ENCODE measurements at places on chromosomes 1 and 21. TPM values are rescaled to one million over a fixed set of nuclear protein-coding genes. Genes with fewer than 3 reads are reported as not detected.

TNFAIP8L2 gene
- 18.5 TPM for total RNA-seq

PRR9 gene
- not detected for total RNA-seq

GPR89B gene
- 25.4 TPM for total RNA-seq

HTR1D gene
- not detected for total RNA-seq

OR14A2 gene
- total RNA-seq, result not detected

KRTAP13-2 gene
- not detected for total RNA-seq

CAMK1G gene
- not detected for total RNA-seq

NFASC gene
- not detected for total RNA-seq

GSTM1 gene
- total RNA-seq, result 30.2 TPM

MIXL1 gene
- total RNA-seq, result not detected

ABL2 gene
- 7.5 TPM for total RNA-seq

ST6GALNAC3 gene
- total RNA-seq, result not detected

VAMP3 gene
- 32.0 TPM for total RNA-seq

FCAMR gene
- total RNA-seq, result not detected

RAB13 gene
- total RNA-seq, result 5.2 TPM

SEMA4A gene
- 16.8 TPM for total RNA-seq

HUNK gene
- total RNA-seq, result 0.21 TPM

CKS1B gene
- 153 TPM for total RNA-seq

RAB42 gene
- not detected for total RNA-seq

NR1I3 gene
- not detected for total RNA-seq

KCNJ6 gene
- total RNA-seq, result not detected

LCE2A gene
- not detected for total RNA-seq

LEFTY2 gene
- not detected for total RNA-seq

DDR2 gene
- 0.08 TPM for total RNA-seq

SDC3 gene
- total RNA-seq, result not detected

RAB4A gene
- 41.7 TPM for total RNA-seq

HSD3B2 gene
- total RNA-seq, result not detected

AIM2 gene
- total RNA-seq, result 1.8 TPM

SPRR2A gene
- not detected for total RNA-seq

OR6N1 gene
- total RNA-seq, result not detected

LCE3D gene
- not detected for total RNA-seq

VCAM1 gene
- 0.08 TPM for total RNA-seq

LCE3E gene
- total RNA-seq, result not detected

RXRG gene
- not detected for total RNA-seq

CYP4A11 gene
- not detected for total RNA-seq

OVAAL gene
- not detected for total RNA-seq

S100A12 gene
- total RNA-seq, result not detected

TSEN15 gene
- 45.1 TPM for total RNA-seq

EXO5 gene
- total RNA-seq, result 24.2 TPM

WASF2 gene
- 127 TPM for total RNA-seq

DENND2C gene
- 0.34 TPM for total RNA-seq

OR6K3 gene
- total RNA-seq, result not detected

ANKRD34A gene
- total RNA-seq, result 2.4 TPM
